T-helper 17 cell (primary cell): ENCODE measurements at places on chromosomes 1 and 21.

- no peak overlapping the region for H3K27ac ChIP-seq
- no peak for DNase-seq
- H3K27me3 ChIP-seq, result no peaks in the 10 kb centered on the region
- H3K4me3 ChIP-seq, result no peak overlapping the region
- peaks cover 26% of the 10 kb centered on the region for H3K4me1 ChIP-seq
These were observed 1.0 kb downstream of the TMEM59 start for GRCh38 chr1:54051933-54052430.

GRCh38 chr1:29635501-29636263, 399.4 kb downstream of the PTPRU start:
- H3K4me3 ChIP-seq, result no peak overlapping the region
- DNase-seq, result no peak
- H3K36me3 ChIP-seq, result no peaks in the 10 kb centered on the region
- peaks cover 3% of the 10 kb centered on the region for H3K4me1 ChIP-seq
- H3K27ac ChIP-seq, result no peak overlapping the region

DNA sequence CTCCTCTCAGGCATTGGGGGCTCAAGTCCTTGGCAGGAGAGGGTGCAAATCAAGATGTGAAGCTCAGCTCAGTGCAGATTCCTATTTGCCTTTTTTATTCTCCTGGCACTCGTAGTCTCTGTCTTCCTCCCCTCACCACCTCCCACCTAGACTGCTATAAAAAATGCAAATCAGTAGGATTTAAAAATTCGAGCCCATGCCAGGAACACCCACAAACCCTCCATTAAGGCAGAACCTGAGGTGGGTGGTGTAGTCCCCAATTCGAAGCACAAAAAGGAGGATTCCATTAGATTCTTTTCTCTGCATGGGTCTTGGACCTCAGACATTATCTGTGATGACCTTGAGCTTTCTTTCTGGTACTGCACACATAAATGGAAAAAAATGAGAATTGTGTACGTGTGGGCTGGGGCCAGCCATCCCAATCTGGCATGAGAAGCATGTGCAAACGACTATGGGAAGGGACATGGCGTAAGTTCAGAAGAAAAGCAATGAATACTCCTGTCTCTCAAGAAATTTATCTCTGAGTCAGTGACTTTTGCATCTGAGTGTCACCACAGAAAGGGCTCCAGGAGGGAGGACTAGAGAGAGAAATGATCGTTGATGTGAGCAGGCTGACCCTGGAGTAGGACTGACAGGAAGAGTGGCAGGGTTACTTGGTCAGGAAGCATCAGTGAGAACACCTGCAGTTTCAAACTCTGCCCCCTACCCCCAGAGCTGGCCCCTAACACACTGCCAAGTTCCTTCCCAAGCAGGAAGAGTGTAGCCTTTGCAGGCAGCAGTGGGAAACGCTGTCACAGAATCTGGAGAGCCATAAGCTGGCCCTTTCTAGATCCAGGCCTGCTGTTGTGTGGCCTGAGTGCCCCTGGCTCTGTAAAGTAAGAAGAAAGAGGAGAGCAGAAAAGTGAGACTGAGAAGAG, 1.7 kb downstream of the INKA2 start:
- no peak for DNase-seq
- peaks cover 23% of the 10 kb centered on the region for H3K27me3 ChIP-seq
- H3K36me3 ChIP-seq, result peaks cover 3% of the 10 kb centered on the region
- peak overlapping the region; percentile 96 for H3K4me3 ChIP-seq
- peaks cover 27% of the 10 kb centered on the region for H3K4me1 ChIP-seq
- no peak overlapping the region for H3K27ac ChIP-seq

GRCh38 chr1:4756851-4757580, 102.6 kb downstream of the AJAP1 start:
- H3K27ac ChIP-seq, result no peak overlapping the region
- DNase-seq, result no peak
- no peak overlapping the region for H3K4me3 ChIP-seq
- no peaks in the 10 kb centered on the region for H3K36me3 ChIP-seq
- H3K27me3 ChIP-seq, result peaks cover 19% of the 10 kb centered on the region
- no peaks in the 10 kb centered on the region for H3K4me1 ChIP-seq
